Choroid plexus epithelial cell (primary cell): ENCODE measurements at places on chromosomes 4 and X.

- peak; percentile 19 for DNase-seq
Observed at GRCh38 chr4:65089666-65090065, 580.6 kb downstream of the EPHA5 start.

GRCh38 chrX:1442016-1442665 is 10.6 kb downstream of the ASMTL start:
- DNase-seq, result no peak

- DNase-seq, result peak; percentile 20
Observed at GRCh38 chr4:19386786-19387185, 864.9 kb upstream of the SLIT2 start.

GRCh38 chrX:85698921-85699320 is 319.5 kb upstream of the POF1B start:
- no peak for DNase-seq

- peak; percentile 39 for DNase-seq
Observed at GRCh38 chr4:15489551-15489950, 19.9 kb downstream of the CC2D2A start.

DNA sequence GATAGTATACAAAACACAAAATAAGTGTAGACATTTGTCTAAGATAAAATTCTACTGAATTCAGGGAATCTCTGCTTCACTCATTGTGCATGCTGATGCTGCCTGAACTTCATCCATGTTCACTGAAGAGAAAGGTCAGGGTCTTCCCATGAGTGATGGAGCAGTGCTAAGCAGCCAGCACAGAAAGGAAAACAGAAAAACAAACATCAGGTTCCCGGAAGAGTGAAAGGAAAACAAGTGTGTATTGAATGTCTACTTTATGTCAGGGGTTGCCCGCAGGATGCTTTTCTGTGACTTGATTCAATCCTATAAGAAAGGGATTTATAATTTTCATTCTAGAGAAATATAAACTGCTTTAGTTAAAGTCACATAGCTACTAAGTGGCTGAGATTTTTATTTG is 522.4 kb downstream of the RAB28 start:
- DNase-seq, result no peak

DNA sequence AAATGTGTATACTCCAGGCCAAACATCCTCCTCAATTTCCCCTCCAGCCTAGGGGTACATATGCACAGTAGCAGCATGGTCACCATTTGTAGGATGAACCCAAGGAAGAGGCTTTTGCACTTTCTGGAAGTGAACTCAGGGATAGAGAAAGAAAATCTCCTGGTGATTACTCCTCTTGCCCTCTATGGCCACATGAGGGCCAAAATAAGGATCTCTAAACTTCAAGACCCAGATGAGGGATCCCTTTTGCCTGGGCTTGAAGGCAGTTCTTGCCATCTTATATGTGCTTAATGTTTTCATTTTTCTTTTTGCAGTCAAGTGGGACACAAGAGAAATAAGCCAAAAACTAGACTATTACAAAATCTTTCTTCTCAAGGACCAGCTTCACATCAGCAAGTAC is 29.5 kb upstream of the MUC7 start:
- no peak for DNase-seq

- DNase-seq, result no peak
Observed at GRCh38 chr4:23484689-23485088, 405.2 kb downstream of the PPARGC1A start.

- DNase-seq, result no peak
Observed at GRCh38 chr4:108171339-108172230, 2.9 kb upstream of the LEF1 start.

- peak; percentile 58 for DNase-seq
Observed at GRCh38 chr4:70945452-70946055, 43.4 kb downstream of the MOB1B start.

GRCh38 chr4:177483760-177484159 is 41.5 kb upstream of the AGA start:
- DNase-seq, result no peak

GRCh38 chr4:15162465-15163283 is 160.4 kb downstream of the CPEB2 start:
- DNase-seq, result peak; percentile 80

DNA sequence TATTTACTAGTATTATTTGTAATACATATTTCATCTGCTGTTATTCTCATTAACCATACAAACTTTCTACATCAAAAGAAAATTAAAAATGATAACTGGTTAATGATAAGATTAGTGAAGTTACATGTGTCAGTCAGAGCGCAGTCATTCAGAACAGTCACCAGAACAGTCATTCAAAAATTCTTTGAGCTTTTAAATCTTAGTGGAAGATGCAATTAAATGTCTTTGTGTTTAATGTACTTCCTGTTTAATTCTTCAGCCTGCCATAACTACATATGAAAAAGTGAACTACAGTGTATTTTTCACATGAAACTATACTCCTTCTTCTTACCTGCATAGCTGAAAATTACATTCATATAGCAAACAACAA is 179.7 kb upstream of the NDST4 start:
- no peak for DNase-seq

GRCh38 chr4:177367336-177367735 is 57.7 kb downstream of the NEIL3 start:
- peak; percentile 37 for DNase-seq

- DNase-seq, result no peak
Observed at GRCh38 chr4:110137829-110138228, 60.6 kb downstream of the ELOVL6 start.

DNA sequence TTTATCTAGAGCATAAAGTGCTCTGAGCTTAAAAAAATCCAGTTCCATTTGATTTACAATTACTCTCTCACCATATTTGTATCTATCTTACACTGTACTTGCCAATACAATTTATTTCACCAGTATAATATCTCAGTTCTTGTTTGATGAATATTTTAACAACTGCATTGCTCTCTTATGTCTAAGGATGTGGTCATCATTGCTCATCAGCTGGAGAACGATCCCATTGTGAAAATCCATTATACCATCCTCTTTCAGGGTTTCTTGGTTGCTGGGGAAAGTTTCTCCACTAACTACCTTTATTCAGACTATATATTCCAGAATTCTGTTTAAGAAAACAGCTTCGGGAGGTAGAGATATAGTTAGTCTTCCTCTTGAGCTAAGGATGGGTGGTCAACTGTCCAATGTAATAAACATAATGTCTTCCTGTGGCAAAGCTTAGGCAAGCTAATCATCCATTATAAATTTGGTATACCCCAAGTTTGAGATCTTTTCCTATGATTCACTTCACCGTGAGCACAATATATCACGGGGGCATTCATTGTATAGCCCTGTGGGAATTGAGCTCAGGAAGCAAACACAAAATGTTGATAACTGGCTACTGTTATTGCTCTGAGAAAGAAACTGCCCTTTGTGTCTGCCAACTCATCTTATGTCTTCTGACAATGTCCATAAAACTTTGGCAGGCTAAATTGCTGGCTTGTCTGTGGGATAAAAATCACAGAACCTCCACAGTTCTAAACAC is 2361.9 kb downstream of the ARAP2 start:
- no peak for DNase-seq

DNA sequence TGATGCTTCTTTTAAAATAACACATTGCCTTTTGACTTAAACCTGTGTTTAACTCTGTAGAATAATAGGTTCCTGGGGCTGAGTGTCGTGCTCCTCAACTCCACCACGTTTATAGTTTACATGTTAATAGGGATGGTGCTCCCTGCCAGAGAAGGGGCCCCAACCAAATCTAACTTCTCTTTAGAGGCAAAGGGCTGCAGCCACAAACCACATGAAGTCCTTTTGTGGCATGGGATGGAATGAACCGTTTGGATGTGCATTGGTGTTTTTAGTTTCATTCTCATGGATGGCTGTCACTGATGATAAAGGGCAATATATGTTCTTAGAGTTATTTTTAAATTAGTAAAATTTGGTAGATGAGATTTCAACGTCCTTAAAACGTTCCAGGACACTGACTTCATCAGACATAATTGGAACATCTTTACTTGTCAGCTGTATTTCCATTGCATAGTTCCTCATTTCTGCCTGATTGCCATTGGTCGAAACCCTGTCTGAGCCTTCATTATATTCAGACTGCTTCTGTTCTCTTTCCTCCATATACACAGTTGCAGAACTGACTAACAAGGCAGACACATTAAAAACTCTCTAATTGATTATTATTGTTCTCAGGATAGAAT is 60.4 kb upstream of the HPF1 start:
- DNase-seq, result no peak

- DNase-seq, result no peak
Observed at GRCh38 chrX:2145692-2146367, 354.9 kb downstream of the DHRSX start.

DNA sequence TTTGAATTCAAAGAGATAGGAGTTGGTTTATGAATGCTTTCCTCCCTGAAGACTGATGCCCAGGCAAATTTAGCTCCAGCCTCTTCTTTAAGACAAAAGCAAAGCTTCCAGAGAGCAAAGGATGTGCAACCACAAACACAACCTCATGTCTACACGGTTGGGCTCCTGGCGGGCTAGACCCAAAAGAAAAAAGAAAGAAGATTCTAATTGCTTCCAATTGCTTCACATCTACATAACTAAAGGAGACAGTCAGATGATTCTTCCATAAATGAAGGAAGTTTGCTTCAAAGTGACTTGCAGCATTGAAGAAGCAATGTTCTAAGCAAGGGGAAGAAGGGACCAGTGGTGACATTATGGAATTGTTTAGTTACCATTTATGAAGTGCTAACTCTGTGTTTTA is 1603.0 kb upstream of the TENM3 start:
- no peak for DNase-seq

- DNase-seq, result peak; percentile 64
Observed at GRCh38 chr4:76691807-76692582, 205.9 kb downstream of the SOWAHB start.

- peak; percentile 24 for DNase-seq
Observed at GRCh38 chr4:154578919-154579318, 11.6 kb downstream of the FGA start.
